NCI-H1436 treated with DMSO at 0.1 percent for 48 hours (cell line): ENCODE measurements at places on chromosomes 16 and 17.

GRCh38 chr16:74261068-74261467 is 35.5 kb upstream of the PSMD7 start:
- DNase-seq: no peak

DNA sequence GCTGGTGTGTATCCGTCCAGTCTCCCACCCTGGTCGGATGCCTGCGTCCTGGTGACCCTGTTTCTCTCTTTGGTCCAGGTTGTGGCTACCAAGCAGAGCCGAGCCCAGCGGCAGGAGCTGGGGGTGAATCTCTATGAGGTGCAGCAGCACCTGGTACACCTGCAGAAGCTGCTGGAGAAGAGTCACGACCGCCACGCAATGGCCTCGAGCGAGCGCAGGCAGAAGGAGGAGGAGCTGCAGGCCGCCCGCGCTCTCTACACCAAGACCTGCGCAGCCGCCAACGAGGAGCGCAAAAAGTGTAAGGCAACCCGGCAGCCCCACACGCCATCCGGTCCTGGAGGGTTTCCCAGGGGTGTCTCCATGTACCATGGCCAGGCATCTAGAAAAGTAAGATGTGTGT is 13.5 kb downstream of the CCDC40 start:
- DNase-seq: no peak

DNA sequence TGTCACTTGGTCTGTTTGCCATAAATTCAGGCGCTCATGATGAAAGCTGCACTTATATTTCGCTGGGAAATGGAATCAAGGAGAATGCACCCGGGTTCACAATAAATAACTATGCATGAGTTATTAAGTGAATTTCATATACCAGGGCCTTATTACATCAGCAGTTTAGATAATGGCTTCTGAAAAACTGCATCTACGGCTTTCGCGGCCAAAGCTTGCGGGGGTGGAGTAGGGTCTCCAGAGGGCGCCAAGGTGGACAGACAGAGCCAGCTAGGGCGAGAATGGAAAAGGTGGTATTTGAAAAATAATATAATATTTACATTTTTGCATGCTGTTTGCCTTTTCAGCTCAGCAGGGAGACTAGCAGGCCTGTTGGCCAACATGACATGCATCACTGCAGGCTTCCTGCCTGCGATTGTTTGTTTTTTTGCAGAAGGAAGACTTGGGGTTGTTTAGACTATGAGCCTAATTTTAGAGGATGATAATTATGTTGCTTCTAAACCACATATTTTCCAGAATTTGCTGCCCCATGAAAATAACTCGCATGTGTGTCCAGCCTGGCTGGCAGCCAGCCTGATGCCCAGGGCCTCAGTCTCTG is 173.8 kb upstream of the IRX3 start:
- no peak for DNase-seq

GRCh38 chr17:15309793-15310192 is 31.6 kb downstream of the TEKT3 start:
- DNase-seq: no peak

DNA sequence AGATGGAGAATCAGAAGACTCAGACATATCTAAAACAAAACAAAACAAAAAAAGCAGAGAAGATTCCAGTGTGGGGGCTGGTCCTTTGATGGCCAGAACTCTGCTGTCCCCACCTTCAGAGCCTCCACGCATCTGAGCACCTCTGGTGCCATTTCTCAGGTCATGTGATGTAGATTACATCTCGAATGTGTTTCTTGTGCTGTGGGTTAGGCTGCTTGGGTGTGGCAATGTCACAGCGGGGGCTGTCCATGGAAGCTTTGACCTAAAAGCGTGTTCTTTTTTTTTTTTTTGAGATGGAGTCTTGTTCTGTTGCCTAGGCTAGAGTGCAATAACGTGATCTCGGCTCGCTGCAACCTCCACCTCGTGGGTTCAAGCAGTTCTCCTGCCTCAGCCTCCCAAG is 51.2 kb downstream of the PLD6 start:
- DNase-seq: no peak

- no peak for DNase-seq
Measured at GRCh38 chr16:30748634-30749445, 615 bp downstream of the PHKG2 start.

DNA sequence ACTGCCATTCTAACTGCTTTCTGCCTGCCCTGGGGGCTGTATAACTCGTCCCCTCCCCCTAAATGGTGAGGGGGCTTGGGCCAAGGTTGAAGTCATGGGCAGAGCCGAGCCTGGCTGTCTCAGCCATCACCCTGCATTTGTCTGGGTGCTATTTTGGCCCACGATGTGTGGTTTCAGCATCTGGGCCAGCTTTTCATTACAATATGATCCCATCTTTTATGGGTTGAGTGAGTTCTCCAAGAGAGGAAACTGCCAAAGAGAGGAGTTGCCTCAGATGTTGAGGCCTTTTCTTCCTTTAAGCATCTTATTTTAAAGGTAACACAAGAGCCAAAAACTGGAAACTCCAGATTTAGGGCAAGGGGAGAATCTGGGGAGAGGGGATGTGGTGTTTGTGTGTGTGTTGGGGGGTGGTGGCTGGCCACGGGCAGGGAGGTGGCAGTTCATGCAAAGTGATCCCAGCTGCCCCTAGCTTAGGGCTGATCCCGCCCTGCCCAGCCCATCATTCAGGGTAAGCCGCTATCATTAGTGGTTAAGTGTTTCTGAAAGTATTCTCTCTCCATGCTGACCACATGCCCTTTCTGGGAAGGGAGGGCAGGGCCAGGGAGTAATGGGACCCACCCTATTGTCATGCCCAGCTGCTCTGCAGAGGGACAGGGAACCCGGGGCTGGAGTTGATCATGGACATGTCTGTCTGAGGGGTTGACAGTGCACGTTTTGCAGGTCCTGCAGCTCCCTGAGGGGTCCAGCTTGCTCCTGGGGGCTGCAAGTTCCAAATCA is 83.2 kb upstream of the CLEC18A start:
- DNase-seq: no peak

DNA sequence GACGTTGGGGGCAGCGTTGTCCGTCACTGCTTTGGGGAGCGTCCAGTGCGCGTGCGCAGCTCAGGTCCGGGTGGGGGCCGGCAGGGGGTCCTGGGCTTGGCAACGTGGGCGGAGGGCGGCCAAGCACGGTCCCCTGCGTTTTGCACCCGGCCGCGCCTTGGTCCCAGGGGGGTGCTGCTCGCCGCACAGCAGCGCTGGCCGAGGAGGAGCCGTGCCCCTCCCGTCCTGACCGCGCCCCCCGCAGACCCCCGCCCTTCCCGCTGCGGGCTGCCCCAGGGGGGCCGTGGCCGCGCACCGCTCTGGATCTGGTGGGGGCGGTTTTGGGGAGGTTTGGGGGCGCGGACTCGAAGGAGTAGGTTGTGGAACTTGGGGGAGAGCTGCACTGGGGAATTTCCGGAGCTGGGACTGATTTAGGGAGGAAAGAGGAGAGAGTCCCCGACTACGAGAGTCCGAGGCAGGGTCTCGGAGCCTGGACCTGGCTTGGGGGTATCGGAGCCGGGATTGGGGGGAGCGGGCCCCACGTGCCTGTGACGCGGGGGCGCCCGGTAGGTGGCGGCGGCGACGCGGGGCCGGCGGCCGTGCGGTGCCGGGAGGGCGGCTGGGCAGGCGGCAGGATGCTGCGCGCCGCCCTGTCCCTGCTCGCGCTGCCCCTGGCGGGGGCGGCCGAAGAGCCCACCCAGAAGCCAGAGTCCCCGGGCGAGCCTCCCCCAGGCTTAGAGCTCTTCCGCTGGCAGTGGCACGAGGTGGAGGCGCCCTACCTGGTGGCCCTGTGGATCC is at the start of gene SLC9A5:
TSS of gene SLC9A5 (plus strand) at position 579 of the 777 bp plus-strand sequence. CDS start at position 615, 36 bp downstream.
- no peak for DNase-seq

DNA sequence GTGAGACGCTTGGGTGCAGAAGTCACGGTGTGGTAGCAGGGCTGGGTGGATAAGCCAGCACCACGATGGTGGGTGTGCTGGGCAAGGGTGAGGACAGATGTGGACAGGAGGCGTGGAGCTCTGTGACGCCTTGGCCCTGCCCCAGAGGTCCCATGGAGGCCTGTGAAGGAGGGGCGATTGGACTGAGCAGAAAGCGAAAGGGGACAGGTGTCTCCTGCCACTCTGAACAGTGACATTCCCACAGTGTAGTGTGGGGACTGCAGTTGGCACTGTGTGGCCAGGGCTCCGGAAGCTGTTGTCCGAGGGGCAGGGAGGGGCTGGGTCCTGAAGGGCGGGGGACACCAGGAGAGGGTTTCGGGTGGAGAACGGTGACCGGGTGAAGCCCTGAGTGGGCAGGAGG is 7.3 kb downstream of the TBC1D24 start:
- DNase-seq: no peak

GRCh38 chr16:17939122-17939536 is 397.4 kb downstream of the NPIPA8 start:
- DNase-seq: no peak

DNA sequence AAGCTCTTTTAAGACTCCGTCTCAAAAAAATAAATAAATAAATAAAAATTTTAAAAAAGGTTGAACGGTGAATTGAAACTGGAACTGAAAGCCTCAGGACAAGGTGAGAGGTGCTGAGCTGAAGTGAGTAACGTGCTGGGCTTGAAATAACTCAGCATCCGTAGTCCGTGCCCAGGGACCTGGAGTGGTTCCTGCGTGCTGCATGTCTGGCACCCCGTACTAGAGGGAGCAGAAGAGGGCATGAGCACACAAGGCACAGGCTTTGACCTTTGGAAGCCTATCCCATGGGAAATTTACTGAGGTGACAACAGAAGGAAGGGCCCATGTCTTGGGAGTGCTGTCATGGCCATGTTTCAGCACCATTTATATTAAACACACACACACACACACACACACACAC is 4.5 kb upstream of the MEIOB start:
- no peak for DNase-seq

GRCh38 chr17:26775219-26775822 is 518.6 kb upstream of the WSB1 start:
- no peak for DNase-seq

GRCh38 chr16:31536804-31537361 is 9.2 kb downstream of the AHSP start:
- DNase-seq: no peak

DNA sequence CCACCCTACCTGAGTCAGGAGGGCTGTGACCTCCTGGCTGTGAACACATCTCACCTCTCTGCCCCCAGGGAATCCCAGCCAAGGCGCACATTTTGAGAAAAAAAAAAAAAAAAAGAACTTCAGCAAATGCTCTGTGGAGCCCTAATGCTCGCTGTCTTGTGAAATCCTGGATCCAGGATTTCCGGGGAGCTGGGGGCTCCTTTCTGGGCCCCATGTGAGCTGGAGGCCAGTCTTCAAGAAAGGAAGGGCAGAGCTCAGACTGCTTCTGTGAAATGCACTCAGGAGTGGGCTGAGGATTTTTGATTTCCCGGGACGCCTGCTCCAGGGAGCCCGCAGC is 36.0 kb upstream of the EMP2 start:
- no peak for DNase-seq

GRCh38 chr16:78890373-78890895 is 710.1 kb downstream of the MAF start:
- no peak for DNase-seq

DNA sequence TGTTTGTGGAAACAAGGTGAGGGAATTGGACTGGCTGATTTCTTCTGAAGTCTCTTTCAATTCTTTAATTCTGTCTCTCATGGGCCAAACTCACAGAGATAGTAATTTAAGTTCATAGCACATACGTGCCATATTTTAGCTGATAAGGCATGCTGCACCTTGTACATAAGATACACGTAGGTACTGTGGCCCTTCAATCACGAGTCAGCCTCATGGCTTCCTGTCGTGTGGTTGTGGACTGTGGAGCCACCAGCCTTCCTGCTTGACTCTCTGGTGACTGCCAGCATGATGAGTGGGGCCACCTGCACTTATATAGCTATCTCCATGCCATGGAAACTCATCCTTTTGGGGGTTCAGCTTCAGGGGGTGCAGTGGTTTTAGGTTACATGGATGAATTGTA is 25.1 kb downstream of the KSR1 start:
- no peak for DNase-seq

GRCh38 chr16:2296661-2297505 is 29.0 kb upstream of the RNPS1 start:
- no peak for DNase-seq
